ENCODE measurements at places on chromosomes 5 and 9. TPM values are rescaled to one million over a fixed set of nuclear protein-coding genes. Genes with fewer than 3 reads are reported as not detected.
A peak's percentile ranks its signal among the peaks of the same experiment; 100 is the strongest.

GRCh38 chr5:59264013-59264412 lies 629.5 kb downstream of the PDE4D start:
- DNase-seq: no peak

DNA sequence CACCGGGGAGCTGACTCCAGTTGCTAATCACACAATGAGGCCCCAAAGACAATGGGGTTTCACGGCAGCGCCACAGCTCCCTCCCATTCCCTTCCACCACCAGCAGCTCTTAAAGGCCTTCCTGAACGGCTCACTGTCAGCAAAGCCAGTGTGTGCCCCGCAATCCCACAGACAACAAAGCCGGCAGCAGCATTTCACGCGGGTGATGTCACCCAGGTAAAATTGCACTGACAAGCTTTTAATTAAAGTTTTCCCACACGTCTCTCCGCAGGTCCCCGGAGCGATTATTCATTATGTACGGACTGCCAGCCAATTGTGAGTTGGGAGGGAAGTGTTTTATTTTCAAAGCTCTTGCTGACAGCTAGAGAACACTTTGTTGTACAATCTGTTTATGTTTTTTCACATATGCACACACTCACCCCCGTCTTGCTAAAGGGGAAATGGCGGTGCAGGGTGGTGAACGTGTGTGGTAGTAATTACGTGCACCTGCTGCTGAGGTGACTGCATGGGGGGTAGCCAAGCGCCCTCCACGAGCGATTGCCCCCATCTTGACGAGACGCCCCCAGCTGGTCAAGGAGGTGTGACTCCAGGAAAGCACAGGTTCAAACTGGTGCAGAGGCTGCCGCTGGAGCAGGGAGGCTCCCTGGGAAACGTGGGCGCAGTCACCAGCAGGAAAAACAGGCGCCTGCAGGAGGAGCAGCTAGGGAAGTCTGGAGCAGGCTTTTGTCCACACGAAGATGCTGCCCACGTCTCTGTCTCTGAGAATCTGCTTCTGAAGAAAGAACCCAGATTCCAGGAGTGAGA lies 65.0 kb downstream of the IRX2 start:
- no peak for DNase-seq

NACC2 gene
- total RNA-seq: 26.1 TPM

- no peak for DNase-seq
These were observed 30.9 kb downstream of the RHOBTB3 start for GRCh38 chr5:95761771-95762651.

GRCh38 chr5:24621792-24622191 lies 23.0 kb downstream of the CDH10 start:
- peak; percentile 68 for DNase-seq

DNA sequence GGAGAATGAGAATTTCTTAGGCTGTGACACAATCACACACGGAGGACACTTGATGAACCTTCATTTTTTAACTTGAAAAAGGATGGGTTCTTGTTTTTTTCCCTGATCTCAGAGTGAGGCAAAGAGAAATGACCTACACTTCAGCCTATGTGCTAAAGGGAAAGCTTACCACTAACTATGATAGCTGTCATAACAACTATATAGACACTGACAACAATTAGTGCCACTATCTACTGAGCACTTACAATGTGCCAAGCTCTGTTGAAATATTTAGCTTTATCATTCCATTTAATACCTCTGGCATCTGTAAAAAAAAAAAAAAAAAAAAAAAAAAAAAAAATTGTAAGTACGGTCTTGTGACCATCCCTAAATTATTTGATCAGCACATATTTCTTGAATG lies 135.9 kb upstream of the WWC1 start:
- no peak for DNase-seq
